ENCODE measurements at places on chromosomes 7 and 10.

DNA sequence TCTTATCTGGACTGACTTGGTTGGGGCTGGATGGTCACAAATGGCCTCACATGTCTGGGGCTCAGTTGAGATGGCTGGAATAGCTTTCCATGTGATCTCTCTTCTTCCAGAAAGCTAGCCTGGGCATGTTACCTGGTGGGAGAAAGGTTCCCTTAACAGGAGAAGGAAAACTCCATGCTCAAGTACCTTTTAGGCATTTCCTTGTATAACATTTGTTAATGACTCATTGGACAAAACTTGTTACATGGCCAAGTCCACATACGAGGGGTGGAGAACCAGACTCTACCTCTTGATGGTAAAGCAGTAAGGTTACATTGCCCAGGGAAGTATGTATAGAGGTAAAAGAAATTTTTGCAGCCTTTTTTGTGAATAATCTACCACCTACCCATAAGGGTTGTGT is 826.4 kb downstream of the LRMDA start:
- no peak for DNase-seq

GRCh38 chr7:154776350-154776749 is 226.6 kb downstream of the PAXIP1 start:
- DNase-seq, result no peak

DNA sequence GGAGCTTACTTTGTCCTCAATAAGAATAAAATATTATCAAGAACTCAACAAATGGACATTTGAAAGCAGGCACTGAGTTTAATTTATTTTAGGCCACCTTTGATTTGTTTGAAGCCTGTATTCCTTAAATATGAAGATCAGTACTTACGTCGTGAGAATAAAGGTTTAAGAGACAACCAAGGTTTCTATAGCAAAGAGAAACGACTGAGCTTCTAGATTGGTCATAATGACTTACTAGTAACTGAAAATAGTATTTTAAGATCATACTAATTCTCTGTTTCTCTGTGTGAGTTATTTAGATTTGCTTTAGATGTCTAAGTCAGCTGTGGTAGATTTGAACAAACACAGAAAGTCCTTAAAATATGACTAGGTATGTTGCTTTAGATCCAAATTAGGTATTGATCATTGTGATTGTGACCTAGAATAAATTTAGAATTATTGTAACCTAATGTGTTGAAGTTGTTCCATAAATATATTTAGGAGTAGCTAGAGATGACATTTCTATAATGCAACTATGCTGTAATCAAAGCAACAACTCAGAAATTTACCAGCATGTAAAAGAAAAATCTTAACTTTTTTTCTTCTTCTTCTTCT is 2.4 kb upstream of the GLCCI1 start:
- no peak for DNase-seq

DNA sequence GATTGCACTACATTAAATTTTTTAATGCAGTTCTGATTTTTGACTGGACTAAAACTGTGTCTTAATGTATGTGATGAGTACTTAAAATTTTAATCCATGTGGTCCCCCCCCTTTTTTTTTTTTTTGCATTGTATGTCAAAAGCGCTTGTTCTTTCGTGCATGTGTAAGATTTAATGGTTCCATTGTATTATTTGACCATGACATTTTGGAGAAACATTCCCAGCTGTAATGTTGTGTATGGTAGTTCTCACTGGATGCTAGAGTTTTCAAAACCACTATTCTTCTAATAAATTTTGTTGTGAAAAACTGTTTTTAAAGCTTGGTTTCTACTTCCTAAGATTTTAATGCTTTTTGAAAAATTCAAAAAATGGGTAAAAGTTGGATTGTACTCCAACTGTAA is 132.0 kb downstream of the LCOR start:
- DNase-seq, result no peak

- DNase-seq, result no peak
Observed at GRCh38 chr10:129955601-129956285, 8.3 kb downstream of the EBF3 start.

DNA sequence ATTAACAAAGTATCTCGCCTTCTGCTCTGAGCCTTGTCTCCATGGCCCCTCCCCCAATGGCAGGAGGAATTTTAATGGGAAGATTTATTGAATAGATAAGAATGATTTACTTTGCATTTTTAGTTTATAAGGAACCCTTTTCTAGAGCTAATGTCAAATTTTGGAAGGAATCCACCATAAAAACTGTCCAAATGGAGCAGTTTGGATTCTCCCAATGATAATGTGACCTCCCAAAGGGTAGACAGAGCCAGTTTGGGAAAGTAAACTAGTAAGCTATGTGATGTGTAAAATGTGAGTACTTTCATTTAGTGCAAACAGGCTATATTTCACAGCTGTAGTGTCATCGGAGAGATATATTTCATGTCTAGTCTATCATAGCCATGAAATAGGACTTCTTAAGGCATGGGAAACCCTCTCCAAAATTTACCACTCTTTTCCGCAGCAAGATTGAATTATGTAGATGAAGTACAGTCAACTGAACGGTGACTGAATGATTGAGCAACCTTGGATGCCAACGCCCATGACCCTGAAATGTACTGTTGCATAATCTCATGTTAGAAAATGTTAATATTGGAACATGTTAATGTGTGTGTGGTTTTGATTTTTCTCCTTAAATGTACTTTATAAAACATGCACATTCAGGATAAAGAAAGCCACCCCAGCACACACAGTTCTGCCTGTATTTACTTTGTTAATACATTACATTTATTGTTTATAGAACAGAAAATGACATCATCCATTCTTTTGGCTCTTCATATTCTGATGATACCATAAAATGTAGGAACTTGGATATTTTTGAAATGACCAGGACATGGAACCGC is 140.6 kb downstream of the NRP1 start:
- DNase-seq, result no peak

GRCh38 chr7:105388356-105389087 is at the start of gene SRPK2:
Gene SRPK2, minus strand, starts transcription at chr7:105388921.
- no peak for DNase-seq

DNA sequence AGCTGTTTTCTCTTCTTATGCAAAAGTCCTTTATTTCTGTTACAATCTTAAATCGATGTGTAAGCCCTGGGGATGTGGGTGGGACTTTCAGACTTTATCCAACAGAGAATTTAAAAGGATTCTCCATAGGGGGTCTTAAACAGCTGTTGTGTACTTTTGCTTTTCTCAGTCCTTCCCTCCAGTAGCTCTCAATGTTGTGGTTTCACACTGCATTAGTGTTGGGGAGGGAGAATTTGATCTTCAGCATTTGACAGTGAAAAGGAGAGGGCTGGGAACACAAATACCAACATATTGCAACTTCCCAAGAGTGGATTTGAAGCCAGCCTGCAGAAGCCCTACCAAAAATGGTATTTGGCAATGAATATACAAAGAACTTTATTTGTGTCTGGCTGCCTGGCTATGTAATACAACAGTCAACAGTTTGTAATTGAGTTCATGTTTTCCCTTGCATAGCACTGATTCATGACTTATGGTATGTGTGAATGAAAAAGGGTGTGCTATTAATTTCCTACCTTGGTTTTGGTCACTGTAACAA is 80.1 kb upstream of the CAPZA2 start:
- no peak for DNase-seq

DNA sequence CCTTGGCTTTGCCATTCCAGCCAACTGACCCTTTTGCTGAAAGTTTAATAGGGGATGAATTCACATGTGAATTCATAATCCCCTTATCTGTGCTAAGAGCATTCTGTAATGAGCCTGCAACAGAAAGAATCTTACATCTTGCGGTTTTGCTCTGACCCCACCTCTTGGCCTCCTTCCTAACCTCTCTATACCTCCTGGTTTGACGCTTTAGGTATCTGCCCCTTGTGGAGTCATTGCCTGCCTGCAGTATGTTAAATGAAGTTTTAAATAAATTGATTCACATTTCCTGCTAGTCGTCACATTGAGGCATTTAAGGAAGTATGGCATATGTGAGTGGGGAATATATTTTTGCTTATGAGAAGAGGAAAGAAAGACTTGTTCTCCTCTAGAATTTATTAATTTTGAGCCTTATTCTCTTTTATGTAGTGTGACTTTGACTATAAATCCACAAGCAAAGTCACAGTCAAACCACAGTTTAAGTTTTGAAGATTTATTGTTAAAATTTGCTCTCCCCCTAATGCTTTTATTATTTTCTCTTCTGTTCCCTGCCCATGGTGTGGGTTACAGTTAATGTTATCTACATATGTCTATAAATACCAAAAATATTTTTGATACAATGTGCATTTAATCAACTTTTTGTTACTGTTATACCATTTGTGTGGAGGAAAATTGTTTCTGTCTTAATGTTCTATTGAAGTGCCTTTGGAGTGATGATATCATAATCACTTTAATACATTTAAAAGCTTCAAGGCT is 60.9 kb downstream of the LRMDA start:
- no peak for DNase-seq

DNA sequence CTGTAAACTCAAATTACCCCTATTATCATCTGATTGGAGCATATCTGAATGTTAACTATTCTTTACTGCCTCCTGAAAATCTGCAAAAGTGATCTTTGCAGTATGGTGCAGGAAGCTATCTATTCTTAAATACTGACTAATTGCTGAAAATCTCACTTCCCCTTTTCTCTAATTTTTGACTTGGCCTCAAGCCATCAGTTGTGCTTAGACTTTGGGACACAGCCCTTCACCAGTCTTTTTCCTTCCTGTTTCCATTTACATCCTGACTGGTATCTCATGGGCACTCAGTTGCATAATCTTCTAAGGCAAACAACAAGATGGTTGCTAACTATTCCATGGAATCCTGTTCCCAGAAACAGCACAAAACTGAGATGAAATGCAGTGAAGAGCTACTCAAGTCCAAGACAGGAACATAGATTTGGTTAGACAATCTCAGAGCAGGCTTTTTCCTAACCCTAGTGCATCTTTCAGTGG is 228.5 kb downstream of the SORCS1 start:
- DNase-seq, result no peak

DNA sequence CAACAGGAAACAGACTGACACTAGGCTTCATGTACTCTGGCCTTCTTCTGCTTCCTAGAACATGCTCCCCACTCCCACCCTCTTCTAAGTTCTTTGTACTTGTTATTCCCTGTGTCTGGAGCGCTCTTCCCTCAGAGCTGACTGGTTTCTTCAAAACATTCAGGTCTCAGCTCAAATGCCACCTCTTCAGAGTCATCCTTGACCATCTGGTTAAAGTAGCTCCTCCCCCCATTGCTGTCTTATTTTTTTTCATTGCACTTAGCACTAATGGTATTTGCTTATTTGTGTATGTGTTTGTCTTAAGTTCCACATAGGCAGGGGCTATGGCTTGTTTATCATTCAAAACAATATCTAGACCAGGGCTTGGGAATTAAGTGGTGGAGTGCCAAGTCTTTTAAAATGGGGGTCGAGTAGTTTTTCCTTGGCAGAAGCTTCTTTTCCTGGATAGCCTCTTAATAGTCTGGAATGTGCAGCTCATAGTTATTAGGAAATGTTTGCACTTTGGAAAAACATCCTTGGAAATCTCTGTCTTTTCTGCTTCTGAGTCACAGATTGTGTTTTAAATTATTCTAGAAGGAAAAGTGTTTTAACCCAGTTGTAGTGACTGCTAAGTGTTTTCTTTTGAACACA is 60.0 kb downstream of the RALA start:
- DNase-seq, result peak; percentile 5

GRCh38 chr7:152076324-152076821 is 50.9 kb downstream of the GALNT11 start:
- no peak for DNase-seq

GRCh38 chr7:1086588-1087464 is 1.1 kb upstream of the GPER1 start:
- DNase-seq, result no peak

- DNase-seq, result no peak
Observed at GRCh38 chr7:40884241-40884640, 749.4 kb downstream of the SUGCT start.

DNA sequence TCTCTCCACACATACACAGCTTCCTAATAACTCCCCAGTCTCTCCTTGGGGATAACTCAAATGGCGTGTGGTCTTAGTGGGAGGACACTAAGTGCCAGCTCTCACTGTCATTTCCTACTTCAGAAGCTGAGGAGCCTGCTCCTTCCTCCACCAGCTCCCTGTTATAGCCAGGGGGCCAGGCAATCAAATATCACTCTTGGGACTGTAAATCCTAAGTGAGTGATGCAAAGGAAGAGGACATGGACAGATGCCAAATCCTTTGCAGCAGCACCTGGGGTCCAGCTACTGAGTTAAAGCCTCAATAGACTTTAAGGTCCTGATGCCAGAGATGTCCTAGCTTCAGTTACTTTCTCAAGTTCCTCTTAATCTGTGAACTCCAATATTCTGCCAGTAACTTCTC is 34.1 kb downstream of the SEM1 start:
- DNase-seq, result peak; percentile 65

- no peak for DNase-seq
Observed at GRCh38 chr7:82417898-82418297, 25.7 kb downstream of the CACNA2D1 start.

GRCh38 chr7:128729494-128729893 is 9.7 kb upstream of the CALU start:
- no peak for DNase-seq

GRCh38 chr10:125089469-125089868 is 70.9 kb downstream of the CTBP2 start:
- DNase-seq, result no peak

DNA sequence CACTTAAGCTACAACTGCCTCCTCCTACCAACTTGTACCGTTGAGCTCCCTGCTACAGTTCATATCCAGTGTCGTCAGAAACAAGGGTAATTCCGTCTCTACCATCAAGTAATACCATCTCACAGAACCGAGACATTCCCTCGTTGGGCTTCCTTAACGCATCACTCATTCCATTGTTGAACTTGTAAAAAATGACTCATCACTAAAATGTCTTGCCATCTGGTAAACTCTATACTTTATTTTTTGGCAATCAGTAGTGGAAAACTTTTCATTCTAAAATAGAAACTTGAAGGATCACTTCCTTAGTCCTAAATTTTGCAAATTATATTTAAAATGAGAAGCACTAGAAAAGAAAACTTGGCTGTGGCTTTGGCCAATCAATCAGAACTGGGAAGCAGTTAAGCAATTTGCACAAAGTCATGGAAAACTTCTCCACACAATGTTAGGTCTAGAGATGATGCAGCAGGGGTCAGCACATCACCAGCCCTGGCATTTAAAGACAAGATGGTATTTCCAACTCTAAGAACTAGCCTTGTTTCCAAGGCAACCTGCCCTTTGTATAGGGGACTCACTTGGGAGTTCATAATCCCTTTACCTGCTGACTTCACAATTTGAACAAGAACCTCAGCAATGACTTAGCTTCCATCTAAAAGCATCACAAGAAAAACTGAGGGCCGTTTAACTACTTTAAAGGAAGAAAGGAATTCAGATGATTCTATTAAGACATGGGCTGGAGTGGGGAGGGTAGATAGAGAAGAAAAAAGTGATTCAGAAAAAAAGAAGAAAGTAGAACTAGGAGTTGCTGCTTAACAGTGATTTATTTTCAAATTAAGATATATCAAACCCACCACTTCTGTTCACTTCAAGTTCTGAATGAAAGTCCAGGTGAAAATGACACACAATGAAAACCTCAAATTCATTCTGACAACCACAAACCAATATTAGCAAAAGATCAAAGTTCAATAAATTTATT is 288.1 kb downstream of the PARD3 start:
- DNase-seq, result peak; percentile 0

DNA sequence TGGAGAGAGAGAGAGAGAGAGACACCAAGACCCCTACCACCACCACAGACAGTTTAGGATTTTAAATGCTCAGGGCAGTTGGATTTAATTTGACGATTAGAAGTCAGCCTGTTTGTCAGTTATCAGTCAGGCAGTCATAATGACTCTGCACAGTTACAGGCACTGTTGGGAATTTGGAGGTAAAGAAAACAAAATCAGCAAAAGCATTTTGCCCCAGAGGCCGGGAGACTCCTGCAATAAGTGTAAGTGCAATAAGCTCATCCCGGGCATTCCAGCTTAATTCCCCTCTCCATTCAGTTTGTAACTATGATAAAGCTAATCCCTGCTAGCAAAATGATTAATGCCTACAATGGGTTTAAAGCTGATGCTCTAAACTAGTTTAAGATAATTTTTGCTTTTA is 13.5 kb downstream of the SEMA3C start:
- no peak for DNase-seq

Measured in NCI-H524 treated with DMSO at 0.1 percent for 48 hours (cell line).